ENCODE measurements at places on chromosomes 6 and 20. TPM values are rescaled to one million over a fixed set of nuclear protein-coding genes. Genes with fewer than 3 reads are reported as not detected.

The BEND6 gene
- total RNA-seq, result 1.2 TPM

The SCGN gene
- 8.5 TPM for total RNA-seq

The ALDH5A1 gene
- 18.1 TPM for total RNA-seq

The LAMA5 gene
- 113 TPM for total RNA-seq

The NFATC2 gene
- 5.7 TPM for total RNA-seq

The HLA-DQB1 gene
- 15.3 TPM for total RNA-seq

The DEFB116 gene
- not detected for total RNA-seq

The VGLL2 gene
- total RNA-seq, result 0.26 TPM

The ZBP1 gene
- 0.47 TPM for total RNA-seq

The EYS gene
- not detected for total RNA-seq

The CD93 gene
- 102 TPM for total RNA-seq

The RAET1L gene
- total RNA-seq, result not detected

The L3MBTL1 gene
- 5.5 TPM for total RNA-seq

The HLA-DRA gene
- 151 TPM for total RNA-seq

The HCRTR2 gene
- not detected for total RNA-seq

The SLPI gene
- total RNA-seq, result 44.2 TPM

The FAM135A gene
- 15.4 TPM for total RNA-seq

The KCTD20 gene
- 26.7 TPM for total RNA-seq

The NINL gene
- total RNA-seq, result 5.1 TPM

The SLC35D3 gene
- not detected for total RNA-seq

The ANGPT4 gene
- total RNA-seq, result 0.27 TPM

The PDYN gene
- not detected for total RNA-seq

The CNKSR3 gene
- total RNA-seq, result 16.6 TPM

The RFX6 gene
- not detected for total RNA-seq

The PAK5 gene
- not detected for total RNA-seq

The MYL9 gene
- total RNA-seq, result 1,946 TPM

The ANKRD66 gene
- total RNA-seq, result not detected

The OPRM1 gene
- not detected for total RNA-seq

The FOXC1 gene
- 5.5 TPM for total RNA-seq

The SEL1L2 gene
- total RNA-seq, result not detected

The SERAC1 gene
- total RNA-seq, result 4.2 TPM

The F13A1 gene
- total RNA-seq, result 371 TPM

The OR2H2 gene
- not detected for total RNA-seq

The HLA-DRB1 gene
- 90.4 TPM for total RNA-seq

The MYCT1 gene
- total RNA-seq, result 13.9 TPM

The CDH26 gene
- 0.84 TPM for total RNA-seq

The CDSN gene
- total RNA-seq, result 0.10 TPM

The OSER1 gene
- 28.5 TPM for total RNA-seq

The C20orf144 gene
- total RNA-seq, result 0.29 TPM

The CHRNA4 gene
- total RNA-seq, result 0.06 TPM

The BPIFB4 gene
- not detected for total RNA-seq

The LST1 gene
- 9.4 TPM for total RNA-seq

The TOX2 gene
- total RNA-seq, result 0.73 TPM

The PROKR2 gene
- not detected for total RNA-seq

The PRDM1 gene
- total RNA-seq, result 1.1 TPM

The RIPOR2 gene
- 5.4 TPM for total RNA-seq

The HLA-DPA1 gene
- 50.5 TPM for total RNA-seq

The EDN3 gene
- not detected for total RNA-seq

The C4A gene
- 206 TPM for total RNA-seq

The RARS2 gene
- total RNA-seq, result 19.0 TPM
